Hepatocyte (in vitro differentiated cells): ENCODE measurements at places on chromosomes 3 and 15. TPM values are rescaled to one million over a fixed set of nuclear protein-coding genes. Genes with fewer than 3 reads are reported as not detected.

- DNase-seq = no peak
Measured at GRCh38 chr3:159904911-159905310, 83.7 kb upstream of the IL12A start.

- DNase-seq = no peak
Measured at GRCh38 chr3:31399271-31399670, 133.5 kb upstream of the STT3B start.

The ADGRG7 gene
- polyA plus RNA-seq = 2.5 and 4.9 TPM in 2 replicates

The CFAP20DC gene
- polyA plus RNA-seq = 2.2 and 2.3 TPM in 2 replicates

The SNTN gene
- polyA plus RNA-seq = not detected in 2 replicates

The FAM81A gene
- 0.85 and 1.0 TPM in 2 replicates for polyA plus RNA-seq

The RPL39L gene
- polyA plus RNA-seq = 11.1 and 12.8 TPM in 2 replicates

The C3orf20 gene
- polyA plus RNA-seq = 0.10 TPM in 1 of 2 replicates, not detected in the other

DNA sequence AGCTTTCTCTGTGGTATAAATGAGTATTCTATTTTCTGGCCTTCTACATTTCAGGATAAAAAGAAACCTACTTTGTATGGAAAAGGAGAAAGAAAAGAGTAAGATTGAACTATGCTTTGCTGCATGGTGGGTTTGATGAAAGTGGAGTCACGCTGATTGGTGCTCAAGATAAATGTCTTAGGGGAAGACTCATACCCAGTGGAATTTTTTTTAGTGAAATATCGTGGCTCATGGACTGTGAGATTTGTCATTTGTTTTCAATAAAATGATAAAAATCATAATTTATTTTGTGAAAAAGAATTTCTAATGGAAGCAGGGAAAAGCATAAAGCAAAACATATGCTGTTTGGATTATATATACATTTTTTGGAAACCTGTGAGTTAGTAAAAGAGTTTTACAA, 292.5 kb downstream of the ZPLD1 start:
- no peak for DNase-seq

- DNase-seq = no peak
Measured at GRCh38 chr3:194005930-194006501, 129.9 kb upstream of the HES1 start.

- DNase-seq = no peak
Measured at GRCh38 chr15:68808770-68809169, 11.9 kb downstream of the ANP32A start.

DNA sequence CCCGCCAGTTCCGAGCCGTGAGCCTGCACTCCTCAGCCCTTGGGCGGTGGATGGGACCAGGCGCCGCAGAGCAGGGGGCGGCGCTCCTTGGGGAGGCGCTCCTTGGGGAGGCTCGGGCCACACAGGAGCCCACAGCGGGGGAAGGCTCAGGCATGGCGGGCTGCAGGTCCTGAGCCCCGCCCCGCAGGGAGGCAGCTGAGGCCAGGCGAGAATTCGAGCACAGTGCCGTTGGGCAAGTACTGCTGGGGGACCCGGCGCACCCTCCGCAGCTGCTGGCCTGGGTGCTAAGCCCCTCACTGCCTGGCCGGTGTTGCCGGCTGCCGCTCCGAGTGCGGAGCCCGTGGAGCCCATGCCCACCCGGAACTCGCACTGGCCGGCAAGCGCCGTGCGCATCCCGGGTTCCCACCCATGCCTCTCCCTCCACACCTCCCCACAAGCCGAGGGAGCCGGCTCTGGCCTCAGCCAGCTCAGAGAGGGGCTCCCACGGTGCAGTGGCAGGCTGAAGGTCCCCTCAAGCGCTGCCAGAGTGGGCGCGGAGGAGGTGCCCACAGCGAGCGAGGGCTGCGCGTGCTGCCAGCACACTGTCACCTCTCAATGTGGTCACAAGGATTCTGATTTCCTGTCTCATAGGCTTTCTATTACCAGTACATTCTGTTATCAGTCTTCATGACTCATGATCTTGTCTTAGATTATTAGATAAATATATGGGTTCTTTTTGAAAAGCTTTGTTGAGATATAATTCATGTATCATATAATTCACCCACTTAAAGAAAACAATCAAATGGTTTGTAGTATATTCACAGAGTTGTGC, 44.0 kb upstream of the LRIG1 start:
- DNase-seq = no peak

GRCh38 chr3:157073810-157074209, 86.1 kb downstream of the CCNL1 start:
- DNase-seq = no peak

DNA sequence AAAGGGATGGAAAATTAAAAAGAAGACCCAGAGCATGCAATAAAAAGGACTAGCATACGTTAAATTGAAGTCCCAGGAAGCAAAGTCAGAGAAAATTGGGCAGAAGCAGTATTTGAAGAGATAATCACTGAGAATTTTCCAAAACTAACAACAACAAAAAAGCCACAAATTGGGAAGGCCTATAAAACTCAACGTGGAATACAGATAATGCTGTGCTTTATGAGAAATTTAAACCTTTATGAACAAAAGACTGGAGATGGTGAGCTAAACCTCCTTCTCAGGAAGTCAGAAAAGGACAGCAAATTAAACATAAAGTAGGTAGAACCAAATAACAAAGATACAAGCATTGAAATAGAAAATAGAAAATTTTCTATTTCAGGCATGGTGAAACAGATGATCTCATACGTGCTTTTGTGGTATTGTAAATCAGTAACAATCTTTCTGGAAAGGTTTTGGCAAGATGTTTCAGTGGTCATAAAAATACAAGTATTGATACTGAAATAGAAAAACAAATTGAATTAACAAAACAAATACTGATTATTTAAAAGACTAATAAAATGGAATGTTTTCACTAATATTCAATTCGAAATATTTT, 55.6 kb downstream of the LYSMD4 start:
- no peak for DNase-seq

DNA sequence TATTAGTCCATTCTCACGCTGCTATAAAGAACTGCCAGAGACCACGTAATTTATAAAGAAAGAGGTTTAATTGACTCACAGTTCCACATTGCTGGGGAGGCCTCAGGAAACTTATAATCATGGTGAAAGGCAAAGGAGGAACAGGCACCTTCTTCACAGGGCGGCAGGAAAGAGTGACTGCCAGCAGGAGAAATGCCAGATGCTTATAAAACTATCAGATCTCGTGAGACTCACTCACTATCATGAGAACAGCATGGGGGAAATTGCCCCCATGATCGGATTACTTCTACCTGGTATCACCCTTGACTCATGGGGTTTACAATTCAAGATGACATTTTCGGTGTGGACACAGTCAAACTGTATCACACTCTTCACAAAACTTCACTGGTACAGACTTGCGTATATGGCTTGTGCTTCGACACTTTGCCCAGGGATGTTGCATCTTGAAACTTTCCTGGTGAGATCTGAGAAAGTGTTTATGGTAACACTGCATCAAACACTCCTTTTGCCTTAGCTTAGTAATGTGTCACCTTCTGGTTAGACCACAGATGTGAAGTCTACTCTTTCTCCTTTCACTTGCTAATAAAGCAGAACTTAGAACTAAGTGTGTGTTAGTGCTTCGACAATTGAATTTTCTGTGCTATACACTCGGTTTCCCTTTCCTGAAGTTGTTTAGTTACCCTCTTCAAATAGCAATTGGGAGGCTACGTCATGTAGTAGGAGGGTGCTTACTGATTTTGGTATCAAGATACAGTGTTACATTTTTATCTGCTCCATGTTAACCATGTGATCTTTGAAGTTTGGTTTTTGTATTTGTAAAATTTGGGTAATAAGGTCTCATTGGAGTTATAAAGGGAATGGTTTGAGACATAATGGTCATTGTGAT, 185.7 kb downstream of the LPP start:
- no peak for DNase-seq

The SELENOK gene
- polyA plus RNA-seq = 155 and 163 TPM in 2 replicates

DNA sequence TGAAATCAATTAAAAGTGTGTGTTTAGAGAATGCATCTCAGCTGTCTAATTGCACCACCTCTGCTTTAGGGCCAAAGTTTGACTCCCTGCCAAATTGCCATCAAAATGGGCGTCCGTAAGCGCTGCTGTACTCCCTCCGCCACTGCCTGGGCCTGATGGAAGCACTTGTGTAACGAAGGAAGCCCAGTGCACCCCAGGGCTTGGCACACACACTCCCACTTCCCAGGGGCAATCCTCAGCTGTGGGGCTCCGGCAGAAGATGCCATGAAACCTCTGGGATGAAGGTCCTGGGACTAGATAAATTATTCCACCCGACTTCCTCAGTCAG, 137.8 kb downstream of the RORA start:
- DNase-seq = no peak

DNA sequence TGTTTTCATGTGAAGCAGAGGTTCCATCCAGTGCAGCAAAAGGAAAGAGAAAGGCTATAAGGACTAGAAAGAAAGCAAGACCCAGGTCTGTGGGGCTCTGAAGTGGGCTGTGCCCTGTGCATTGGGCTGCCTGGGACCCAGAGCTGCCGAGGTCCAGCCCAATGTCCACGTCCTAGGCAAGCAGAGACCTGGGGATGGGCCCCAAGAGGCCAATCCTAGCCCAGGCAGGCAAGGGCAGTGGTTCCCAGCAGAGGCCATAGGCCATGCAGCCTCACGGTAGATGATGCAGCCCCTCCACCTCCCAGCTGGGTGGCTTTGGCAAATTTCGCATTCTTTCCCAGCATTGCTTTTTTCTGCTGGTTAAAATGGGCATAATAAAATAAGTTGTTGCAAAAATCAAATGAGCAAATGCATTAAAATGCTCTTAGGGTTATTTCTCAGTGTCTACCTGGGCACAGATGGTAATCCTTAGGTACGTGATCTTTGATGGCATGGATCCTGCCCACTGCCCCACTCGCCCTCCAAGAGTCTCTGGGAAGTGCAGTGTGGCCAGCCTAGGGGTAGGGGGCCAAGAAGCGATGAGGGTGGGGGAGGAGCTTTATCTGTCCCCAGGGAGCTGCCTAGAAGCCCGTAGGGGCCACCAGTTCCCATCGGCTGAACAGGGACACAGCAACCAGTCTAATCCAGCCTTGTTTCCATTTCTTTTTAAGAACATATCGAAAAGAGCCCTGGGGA, 22.3 kb upstream of the GP9 start:
- no peak for DNase-seq

The CA12 gene
- polyA plus RNA-seq = 16.6 and 23.5 TPM in 2 replicates

DNA sequence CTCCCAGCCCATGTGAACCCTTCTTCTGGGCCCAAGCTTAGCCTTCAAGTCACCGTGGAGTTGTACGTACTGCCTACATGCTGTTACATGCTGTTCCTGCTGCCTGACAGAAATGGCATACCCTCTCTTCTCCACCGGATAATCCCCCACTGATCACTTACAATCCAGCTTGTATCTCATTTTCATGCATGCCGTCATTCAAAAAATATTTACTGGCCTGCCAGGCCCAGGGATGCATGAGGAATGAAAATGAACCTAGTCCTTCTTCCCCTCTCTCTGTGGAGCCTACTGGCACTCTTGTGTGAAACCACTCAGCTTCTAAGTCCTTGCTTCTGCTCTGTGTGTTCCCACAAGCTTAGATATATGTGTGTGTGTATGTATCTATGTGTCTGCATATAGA, 60.6 kb downstream of the WNT5A start:
- no peak for DNase-seq

GRCh38 chr3:12791430-12791829, 5.0 kb upstream of the CAND2 start:
- DNase-seq = no peak

- DNase-seq = no peak
Measured at GRCh38 chr3:148229107-148229506, 468.6 kb upstream of the AGTR1 start.

The GOLGA6L10 gene
- polyA plus RNA-seq = 0.65 and 1.0 TPM in 2 replicates

The SOX14 gene
- 0.18 and 0.79 TPM in 2 replicates for polyA plus RNA-seq

GRCh38 chr3:130738241-130738640, 8.4 kb downstream of the PIK3R4 start:
- DNase-seq = no peak

- DNase-seq = peak; percentile 65
Measured at GRCh38 chr3:3800080-3800455, 837 bp downstream of the LRRN1 start.

The ANKRD34C gene
- not detected in 2 replicates for polyA plus RNA-seq

GRCh38 chr15:99704444-99704838, 28.8 kb downstream of the LYSMD4 start:
- peak; percentile 92 for DNase-seq

- DNase-seq = no peak
Measured at GRCh38 chr3:67870477-67870876, 216.1 kb upstream of the SUCLG2 start.

The CLEC3B gene
- polyA plus RNA-seq = 1.7 and 2.6 TPM in 2 replicates

DNA sequence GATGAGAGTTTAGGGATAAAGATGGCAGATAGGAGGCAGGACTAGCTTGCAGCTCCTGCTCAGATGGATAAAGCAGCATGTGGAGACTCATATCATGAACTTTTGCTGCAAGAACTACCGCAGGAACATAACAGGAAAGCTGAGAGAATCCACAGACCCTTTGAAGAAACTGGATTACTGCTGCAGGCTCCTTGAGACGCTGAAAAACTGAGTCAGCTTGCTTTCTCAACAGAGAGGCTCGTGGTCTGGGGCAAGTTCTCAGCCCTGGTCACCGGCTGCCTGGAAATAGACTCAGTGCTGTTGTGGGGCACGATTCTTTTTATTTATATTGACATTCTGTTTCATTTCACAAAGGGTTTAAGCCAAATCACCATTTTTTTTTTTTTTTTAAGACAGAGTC, 28.8 kb upstream of the TRIM59 start:
- peak; percentile 16 for DNase-seq

- no peak for DNase-seq
Measured at GRCh38 chr3:32989171-32989570, 37.7 kb downstream of the CCR4 start.

The MUC13 gene
- 78.0 and 84.4 TPM in 2 replicates for polyA plus RNA-seq

The SPSB4 gene
- polyA plus RNA-seq = 1.0 and 2.8 TPM in 2 replicates

DNA sequence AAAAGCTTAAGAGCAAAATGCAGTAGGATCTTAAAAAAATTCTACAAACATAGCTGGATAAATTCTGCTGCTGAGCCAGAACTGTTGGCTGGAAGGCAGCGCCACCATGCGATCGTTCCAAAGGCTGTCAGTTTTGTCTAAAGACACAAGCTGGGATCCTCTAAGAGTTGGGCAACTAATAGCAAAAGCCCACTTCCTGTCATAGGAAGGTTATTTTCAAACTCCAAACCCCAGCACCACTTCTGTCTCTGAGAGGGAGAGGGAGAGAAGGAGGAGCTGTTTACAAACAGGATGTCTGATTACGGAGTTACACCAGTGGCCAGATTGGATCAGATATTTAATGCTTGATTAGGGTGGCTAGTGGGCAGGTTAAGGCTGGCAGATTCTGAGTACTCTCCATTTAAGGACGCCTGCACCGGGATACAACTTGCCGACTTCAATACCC, 44.0 kb downstream of the EIF4E3 start:
- peak; percentile 74 for DNase-seq

DNA sequence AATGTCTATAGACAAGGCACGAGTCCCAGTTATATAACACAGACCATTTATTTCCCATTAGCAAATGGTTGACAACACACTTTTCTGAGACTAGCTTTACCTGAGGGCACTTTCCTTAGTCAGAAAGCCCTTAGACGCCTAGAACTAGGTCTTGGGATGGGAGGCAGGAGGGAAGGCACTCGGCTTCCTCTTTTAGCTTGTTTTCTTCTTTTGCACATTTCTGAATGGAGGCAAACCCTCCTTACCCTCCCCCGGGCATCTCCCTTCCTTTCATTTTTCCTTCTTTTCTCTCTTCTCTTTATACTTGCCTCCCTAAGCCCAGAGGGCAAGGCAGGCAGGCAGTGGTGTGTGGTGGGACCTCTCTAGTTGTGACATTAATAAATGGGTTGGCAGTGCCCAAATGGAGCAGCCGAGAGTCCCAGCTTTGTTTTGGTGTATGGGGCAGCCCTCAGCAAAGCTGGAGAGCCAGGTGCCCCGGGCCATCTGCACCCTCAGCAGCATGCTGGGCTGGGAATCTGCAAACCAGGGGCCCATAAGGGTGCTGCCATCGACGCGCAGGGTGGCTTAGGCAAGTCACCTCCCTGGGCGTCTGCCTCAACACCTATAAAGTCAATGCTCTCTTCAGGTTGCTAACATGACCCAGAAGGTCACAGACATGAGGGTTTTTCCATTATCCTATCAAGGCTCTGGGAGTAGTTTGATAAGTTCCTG, 21.1 kb upstream of the BCL2L10 start:
- no peak for DNase-seq
